ENCODE measurements at places on chromosomes 6 and 20.

- DNase-seq, result no peak
Observed at GRCh38 chr6:131929264-131929663, 21.9 kb downstream of the CCN2 start.

GRCh38 chr6:122758927-122759334 is 20.6 kb upstream of the FABP7 start:
- DNase-seq, result no peak

- DNase-seq, result no peak
Observed at GRCh38 chr6:148967011-148967520, 220.2 kb downstream of the UST start.

DNA sequence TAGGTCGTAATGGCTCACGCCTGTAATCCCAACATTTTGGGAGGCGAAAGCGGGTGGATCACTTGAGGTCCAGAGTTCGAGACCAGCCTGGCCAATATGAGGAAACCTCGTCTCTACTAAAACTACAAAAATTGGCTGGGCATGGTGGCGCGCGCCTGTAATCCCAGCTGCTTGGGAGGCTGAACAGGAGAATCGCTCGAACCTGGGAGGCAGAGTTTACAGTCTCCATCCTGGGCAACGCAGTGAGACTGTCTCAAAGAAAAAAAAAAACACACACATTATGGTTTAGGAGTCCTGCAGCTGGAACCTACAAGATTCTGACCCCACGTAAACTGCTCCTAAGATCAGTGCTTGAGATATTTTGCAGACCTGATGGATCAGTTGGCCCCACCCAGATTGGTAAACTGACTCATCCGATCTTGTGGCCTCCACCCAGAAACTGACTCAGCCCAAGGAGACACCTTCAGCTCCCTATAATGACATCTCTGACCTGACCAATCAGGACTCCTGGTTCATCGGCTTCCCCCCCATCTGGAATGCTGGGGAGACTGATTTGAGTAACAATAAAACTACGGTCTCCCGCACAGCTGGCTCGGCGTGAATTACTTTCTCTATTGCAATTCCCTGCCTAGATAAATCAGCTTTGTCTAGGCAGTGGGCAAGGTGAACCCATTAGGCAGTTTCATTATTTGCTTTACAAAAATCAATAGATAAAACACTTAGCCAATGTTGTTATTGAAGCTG is 96.2 kb upstream of the BTN3A2 start:
- peak; percentile 23 for DNase-seq

DNA sequence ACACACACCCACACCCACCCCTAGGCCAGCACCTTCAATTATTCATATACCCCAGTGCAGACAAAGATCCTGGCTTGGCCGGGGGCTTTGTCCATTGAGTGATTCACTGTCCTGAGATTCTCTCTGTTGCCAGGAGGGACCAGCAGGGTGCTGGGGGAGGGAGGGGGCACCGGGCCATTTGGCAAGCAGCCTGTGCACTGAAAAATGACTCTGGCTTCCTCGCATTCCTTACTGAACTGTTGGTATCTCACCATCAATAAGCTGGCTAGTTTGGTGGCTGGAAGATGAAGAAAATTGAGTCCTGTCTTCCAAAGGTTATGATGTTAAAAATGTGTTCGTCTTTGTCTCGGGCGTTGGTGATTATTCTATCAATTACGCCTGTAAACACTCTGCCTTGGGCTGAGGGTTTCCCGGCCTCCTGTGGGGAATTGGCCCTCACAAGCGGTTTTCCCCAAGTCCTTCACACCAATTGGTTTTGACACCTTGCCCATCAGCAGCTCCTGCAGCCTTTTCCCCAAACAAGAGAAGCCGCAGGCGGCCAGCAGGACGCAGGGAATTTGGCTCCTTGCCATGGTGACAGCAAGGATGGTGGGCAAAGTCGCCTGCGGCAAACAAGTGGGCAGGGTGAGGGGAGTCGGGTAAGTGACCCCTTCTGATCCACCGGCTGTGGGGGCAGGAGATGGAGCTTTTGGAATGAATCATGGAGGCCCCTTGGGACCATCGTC is 4.9 kb downstream of the VSTM2L start:
- DNase-seq, result peak; percentile 93

GRCh38 chr6:118785601-118786000 is 108.4 kb upstream of the ASF1A start:
- no peak for DNase-seq

GRCh38 chr20:38159957-38160756 is 4.9 kb downstream of the TGM2 start:
- no peak for DNase-seq

DNA sequence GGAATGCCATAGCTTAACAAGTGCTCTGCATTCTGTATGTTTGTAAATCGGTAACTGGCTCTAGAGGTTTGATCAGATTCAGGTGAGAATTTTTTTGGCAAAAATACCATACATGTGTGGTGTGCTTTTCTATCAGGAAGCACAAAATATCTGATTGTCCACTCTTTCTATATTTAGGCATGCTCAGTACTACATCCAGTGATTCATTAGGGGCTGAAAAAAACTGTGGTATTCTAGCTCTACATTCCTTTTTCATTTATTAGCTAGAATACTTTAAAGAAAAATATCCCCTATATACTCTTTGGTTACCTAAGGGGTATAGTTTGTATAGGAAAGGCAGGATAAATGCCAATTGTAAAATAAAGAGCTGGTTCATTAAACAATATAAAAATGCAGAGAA is 10.6 kb upstream of the ELOVL2 start:
- DNase-seq, result no peak

GRCh38 chr6:163449076-163449475 is 34.6 kb downstream of the QKI start:
- DNase-seq, result no peak

DNA sequence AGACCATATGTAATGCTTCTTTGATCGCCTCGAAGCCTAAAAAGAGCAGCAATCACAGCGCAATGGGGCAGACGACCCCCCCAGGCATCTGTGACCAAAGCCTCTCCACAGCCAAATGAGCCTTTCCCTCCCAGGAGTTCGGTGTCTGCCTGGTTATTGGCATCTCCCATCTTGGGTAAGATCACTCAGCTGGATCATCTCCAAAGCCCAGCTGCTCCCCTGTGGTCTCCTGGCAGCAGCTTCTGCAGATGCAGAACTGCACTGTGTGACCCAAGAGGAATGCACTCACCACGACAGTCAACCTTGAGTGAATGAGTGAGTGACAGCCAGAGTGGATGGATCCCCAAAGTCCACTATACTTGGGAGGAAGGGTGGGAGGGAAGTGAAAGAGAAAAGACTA is 44.8 kb upstream of the IYD start:
- no peak for DNase-seq

- DNase-seq, result no peak
Observed at GRCh38 chr6:81575442-81575841, 177.0 kb downstream of the TENT5A start.

- no peak for DNase-seq
Observed at GRCh38 chr6:104214901-104215300, 644.8 kb downstream of the HACE1 start.

DNA sequence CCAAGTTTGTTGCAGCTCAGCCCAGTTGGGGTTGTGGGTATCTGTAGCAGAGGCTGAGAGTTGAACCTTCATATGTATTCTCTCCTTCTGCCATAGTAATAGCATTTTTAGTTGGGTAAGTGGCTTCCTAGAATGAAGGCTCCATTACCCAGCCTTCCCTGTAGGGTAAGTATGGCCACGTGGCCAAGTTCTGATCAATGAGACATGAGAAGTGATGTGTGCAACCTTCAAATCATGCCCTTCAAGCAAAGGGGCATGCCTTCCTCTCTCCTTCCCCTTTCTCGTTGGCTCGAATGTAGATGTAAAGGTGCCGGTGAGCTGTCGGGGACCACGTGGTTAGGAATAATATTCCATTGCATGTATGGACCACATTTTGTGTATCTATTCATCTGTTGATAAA is 12.7 kb upstream of the TRAF3IP2 start:
- DNase-seq, result no peak

DNA sequence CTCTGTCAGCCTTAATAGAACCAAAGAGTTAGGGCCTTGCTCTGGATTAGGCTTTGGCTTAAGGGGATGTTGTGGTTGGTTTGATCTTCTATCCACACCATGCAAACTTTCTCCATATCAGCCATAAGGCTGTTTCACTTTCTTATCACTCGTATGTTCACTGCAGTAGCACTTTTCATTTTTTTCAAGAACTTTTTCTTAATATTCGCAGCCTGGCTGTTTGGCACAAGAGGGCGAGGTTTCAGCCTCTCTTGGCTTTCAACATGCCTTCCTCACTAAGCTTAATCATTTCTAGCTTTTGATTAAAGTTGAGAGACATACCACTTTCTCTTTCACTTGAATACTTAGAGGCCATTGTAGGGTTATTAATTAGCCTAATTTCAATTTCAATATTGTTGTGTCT is 193.1 kb downstream of the NRN1 start:
- DNase-seq, result no peak

- DNase-seq, result no peak
Observed at GRCh38 chr6:47230579-47230978, 79.1 kb downstream of the TNFRSF21 start.

DNA sequence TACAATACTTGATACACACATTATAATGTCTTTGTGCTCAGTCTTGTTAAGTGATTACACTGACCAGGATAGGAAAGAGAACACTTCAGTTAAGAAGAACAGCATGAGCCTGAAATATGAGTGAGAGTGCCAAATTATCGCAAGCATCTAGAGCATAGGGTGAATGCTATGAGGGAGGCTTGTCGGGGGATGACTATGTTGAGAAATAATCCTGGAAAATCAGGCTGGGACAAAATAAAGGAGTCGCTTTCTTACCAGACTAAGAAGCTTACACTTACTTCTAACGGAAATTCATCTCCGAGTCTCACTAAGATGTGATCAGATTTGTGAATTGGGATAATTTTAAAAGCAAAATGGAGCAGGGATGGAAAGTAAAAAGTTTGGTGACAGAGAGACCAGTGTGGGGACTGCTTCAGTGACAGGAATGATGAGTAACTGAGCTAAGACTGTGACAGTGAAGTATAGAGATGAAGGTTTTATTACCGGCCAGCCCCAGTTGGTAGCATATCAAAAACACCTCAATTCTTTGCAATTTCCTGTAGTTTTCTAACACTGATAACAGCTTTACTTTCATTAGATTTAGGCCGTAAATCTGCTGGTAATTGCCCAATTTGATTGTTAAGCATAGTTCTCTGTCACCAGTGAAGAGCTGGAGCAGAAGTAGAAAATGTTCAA is 48.4 kb upstream of the DEFB112 start:
- no peak for DNase-seq

DNA sequence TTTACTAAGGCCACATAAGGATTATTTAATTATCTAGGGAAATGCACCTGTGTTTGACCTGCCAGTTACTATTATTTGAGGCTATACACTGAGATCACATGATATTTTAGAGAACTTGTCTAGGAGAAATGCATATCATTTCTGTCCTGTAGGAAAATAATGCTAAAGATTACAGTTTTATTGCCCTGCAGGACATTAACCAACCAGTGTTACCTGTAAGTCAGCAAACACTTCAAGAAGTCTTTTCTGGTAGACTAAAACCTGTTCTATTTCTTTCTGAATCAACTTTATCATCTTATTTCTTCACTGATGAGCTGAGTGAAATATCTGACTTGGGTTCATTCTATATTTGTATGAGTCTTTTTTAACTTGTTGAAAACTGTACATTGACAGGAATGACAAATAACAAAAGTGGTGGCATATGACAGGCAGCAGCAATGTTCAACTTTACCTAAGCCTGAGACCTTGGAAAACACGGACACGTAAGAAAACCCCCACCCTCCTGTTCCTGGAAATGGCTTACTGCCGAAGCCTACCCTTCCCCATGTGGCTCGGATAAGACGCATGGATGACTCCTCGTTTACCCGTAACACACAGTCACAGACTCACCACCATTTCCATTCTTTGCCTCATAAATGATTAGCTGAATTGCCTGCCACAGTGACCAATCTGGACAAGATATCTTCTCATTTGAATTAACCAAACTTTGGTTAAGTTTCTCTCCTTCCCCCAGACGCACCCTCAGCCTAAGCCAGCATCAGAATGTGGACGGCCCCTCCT is 118.0 kb upstream of the CD93 start:
- no peak for DNase-seq

- DNase-seq, result no peak
Observed at GRCh38 chr6:4021854-4022695, 56.9 kb downstream of the FAM217A start.

GRCh38 chr6:123747515-123747914 is 56.1 kb upstream of the NKAIN2 start:
- DNase-seq, result no peak

DNA sequence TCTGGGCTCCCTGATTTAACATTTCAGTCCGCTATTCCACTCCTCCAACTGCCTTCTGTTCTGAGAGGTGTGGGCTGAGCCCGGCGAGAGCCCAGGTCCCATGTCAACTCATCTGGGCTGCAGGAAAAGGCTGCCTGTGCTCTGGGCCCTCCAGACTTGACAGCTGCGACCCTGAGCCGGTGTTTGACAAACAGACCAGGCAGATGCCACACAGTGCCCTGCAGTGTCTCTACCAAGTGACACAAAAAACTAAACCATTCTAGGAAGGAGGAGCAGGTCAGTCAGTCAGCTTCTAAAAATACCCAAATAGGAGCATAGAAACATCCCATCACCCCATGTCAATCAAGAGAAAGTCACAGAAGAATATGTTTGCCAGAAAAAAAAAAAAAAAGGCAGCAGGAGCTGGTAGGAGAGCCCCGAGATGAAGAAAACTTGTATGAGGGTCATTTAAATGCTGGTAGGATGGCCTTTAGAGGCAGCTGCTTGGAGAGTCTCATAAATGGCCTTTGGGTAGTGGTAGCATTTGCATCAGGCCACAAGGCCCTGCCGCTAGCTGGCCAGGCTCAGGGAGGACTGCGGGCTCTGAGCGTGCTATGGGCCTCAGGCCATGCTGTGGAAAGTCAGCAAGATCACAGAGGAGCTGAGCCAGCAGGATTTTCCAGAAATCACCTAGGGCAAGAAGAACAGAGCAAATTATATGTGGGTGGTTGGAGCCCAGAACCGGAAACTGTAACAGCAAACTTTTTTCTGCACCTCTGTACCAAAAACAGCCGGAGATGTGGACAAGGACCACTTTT is 36.6 kb upstream of the GFOD1 start:
- no peak for DNase-seq

DNA sequence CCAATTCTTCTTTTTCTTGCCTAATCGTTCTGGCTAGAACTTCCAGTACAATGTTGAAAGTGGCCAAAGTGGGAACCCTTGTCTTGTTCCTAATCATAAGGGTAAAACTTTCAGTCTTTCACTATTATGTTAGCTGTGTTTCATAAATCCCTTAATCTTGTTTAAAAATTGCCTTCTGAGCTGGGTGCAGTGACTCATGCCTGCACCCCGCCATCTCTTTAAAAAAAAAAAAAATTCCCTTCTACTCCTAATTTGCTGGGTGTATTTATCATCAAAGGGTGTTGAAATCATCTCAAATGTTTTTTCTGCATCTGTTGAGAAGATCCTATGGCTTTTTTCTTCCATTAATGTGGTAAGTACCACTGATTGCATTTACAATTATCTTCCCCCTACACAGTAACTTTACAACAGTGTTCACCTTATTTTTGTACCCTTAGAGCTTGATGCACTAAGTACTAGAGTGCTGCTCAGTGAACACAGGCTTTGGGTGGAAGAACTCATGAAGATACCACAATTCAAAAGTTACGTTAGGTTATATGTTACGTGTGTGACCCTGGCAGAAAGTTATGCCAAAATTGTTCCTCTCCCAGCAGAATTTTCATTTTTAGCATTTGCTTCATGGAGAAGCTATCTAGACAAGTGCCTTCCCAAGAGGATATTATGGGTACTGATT is 9.7 kb downstream of the SNRPB start:
- DNase-seq, result no peak

- DNase-seq, result no peak
Observed at GRCh38 chr20:42740226-42740870, 449.4 kb downstream of the PTPRT start.

- no peak for DNase-seq
Observed at GRCh38 chr20:55143601-55144000, 668.2 kb downstream of the DOK5 start.

- no peak for DNase-seq
Observed at GRCh38 chr20:50715694-50716093, 15.7 kb upstream of the PARD6B start.

All from urothelium cell line (cell line).